ENCODE measurements at places on chromosomes 16 and 17. TPM values are rescaled to one million over a fixed set of nuclear protein-coding genes. Genes with fewer than 3 reads are reported as not detected.
A peak's percentile ranks its signal among the peaks of the same experiment; 100 is the strongest.

The TBKBP1 gene
- total RNA-seq = 19.9 TPM

The KRTAP4-12 gene
- total RNA-seq = not detected

DNA sequence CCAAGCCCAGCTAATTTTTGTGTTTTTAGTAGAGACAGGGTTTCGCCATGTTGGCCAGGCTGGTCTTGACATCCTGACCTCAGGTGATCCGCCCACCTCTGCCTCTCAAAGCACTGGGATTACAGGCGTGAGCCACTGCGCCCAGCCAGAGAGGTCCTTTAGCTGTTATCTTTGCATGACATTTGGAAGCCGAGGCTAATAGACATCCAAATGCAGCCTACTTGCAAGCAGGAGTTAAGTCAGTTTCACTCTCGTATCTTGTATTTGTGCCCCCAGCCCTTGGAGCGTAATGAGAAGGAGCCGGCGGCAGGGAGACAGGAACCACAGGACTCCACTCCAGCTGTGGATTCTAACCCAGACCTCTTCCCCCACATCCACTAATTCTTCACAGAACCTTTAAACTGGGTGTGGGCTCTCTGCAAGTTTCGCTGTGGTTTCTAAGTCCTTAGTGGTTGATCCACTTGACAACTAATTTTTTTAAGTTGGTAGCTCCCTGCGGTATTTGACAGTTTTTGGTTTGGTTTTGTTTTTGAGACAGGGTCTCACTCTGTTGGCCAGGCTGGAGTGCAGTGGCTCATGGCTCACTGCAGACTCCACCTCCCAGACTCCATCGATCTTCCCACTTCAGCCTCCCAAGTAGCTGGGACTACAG is 3.1 kb upstream of the CYTH1 start:
- DNase-seq = no peak

The KCNJ18 gene
- total RNA-seq = not detected

The KRTAP1-1 gene
- not detected for total RNA-seq

The PRR35 gene
- total RNA-seq = not detected

DNA sequence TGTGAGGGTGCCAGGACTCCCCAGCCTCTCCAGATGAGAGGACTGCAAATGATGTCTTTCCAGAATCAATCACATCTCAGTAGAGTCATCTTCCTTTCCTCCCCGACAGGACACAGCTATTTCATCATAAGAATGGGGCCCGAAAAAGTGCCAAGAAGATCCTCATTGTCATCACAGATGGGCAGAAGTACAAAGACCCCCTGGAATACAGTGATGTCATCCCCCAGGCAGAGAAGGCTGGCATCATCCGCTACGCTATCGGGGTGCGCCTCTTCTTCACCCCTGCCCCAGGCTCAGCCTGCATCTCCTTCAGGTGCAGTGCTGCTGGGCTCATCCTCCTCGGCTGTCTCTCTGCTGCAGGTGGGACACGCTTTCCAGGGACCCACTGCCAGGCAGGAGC is 14.3 kb downstream of the ITGAD start:
- DNase-seq = no peak

DNA sequence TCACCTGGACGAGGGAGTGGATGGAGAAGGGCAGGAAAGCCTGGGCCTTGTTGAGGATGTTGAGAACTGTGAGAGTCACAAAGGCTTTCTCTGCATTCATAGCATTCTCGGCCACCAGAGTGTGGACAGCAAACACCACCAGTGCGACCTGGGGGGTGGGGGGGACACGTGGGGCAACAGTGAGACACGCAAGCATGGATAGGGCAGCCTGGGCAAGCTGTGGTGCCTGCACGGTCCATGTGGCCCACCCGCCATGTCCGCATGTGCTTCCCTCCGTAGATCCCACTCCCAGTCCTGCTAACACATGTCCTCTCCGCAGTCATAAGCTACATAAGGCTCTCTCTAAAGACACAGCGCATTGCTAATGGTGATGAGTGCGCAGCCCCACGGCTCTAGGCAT is 34.5 kb downstream of the ABCC6 start:
- DNase-seq = no peak

- peak; percentile 89 for DNase-seq
Observed at GRCh38 chr16:56193951-56194726, 2.9 kb downstream of the GNAO1 start.
